ENCODE measurements at places on chromosomes 2 and 18.

- no peak for DNase-seq
These were observed 4.4 kb upstream of the SPRED2 start for GRCh38 chr2:65436824-65437221.

- no peak for DNase-seq
These were observed 50.6 kb downstream of the ALPK2 start for GRCh38 chr18:58578321-58578720.

DNA sequence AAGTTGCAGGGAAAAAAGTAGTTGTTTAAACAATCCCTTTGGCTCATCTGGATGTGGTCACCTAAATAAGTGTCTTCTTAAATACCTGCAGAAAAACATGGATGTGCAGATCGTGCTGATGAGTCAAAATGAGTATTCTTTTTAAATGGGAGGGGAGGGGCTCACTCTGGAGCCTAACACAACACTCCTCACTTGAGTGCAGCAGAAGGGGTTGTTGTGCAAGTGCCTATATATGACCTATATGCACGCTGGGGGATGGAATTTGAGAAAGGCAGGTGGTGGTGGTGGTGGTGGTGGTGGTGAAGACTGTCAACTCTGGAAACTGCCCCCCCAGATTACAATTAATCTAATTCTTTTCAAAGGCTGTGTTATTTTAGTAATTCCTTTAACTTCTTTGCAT lies 77.9 kb upstream of the FAM124B start:
- DNase-seq, result no peak

- DNase-seq, result no peak
These were observed 1140.4 kb downstream of the LRP1B start for GRCh38 chr2:140990416-140990815.

DNA sequence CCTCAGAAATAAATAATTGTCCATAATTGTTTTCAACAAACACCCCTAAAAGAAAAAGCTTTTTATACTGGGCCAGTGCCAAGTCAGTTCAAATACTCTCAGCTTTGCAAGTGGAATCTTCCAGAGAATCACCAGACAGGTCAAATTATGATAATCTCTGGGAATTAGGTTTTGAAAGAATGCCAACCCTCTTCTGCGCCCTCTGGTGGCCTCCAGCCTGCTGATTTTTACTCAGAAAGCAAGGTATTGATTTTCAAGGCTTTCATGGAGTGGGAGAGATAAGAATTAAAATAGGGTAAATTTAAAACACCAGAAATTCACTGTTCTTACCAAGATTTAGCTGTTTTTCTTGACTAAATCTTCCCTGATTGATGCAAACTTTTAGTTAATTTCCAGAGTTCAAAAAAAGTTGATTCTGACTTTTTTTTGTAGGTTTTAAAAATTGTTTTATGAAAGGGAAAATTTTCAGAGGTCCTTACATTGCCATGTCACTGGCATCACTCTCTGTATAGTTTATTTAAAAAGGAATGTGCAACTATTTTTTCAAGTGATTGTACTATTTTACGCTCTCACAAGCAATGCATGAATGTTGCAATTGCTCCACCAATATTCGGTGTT lies 282.9 kb upstream of the TNP1 start:
- DNase-seq, result no peak

DNA sequence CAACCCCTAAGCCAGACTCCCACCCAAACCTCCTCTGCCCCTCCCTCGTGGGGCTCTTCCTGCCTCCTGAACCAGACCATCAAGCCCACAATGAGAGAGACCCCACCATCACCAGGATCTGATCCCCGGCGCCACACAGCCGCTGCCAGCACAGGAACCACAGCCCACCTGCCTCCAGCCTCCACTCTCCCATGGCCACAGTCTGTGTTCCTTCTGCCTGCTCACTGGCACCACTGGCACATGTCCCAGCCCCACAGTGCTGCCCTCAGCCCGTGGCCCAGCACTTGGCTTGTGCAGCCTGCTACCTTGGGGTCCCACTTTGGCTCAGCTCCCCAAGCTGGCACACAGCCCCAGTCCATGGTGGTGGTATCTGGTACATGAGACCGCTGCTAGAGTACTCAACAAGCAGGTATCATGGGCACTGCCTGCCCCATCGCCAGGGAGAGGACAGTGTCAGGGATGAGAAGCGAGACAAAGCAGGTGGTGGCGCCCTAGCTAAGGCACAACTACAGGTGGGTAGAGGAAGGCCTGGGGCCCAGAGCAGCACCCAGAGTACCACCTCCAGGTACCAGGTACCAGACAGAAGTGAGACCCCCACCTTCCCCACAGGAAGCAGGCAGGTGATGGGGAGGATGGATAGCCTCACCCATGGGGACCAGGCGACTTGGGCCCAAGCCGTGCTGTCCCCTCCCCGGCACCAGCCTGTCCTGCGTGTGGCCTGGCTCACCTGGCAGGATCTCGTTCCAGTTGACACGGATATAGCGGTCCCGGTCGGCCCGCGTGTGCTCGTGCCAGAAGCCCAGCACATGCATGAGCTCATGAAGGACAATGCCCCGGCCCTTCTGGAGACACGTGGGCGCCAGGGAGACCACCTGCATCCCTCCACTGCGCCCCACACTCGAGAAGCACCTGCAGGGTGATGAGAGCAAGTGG lies 6.2 kb downstream of the ASTL start:
- no peak for DNase-seq

DNA sequence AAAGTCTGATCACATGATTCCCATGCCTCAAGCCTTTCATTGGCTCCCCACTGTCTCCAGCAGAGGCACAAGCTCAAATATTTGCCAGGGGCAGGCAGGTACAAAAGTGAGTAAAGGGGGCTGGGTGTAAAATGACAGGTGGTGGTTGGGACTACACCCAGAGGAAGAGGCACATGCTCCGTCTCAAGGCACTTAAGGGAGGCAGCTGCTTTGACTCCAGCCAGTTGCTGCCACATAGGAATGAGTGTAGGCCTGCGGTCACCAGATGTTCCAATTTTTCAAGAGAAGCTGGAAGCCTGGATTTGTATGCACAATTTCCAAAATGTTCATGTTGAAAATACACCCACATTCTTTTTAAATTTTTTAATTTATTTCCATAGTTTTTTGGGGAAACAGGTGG lies 164.4 kb downstream of the UPP2 start:
- DNase-seq, result no peak

DNA sequence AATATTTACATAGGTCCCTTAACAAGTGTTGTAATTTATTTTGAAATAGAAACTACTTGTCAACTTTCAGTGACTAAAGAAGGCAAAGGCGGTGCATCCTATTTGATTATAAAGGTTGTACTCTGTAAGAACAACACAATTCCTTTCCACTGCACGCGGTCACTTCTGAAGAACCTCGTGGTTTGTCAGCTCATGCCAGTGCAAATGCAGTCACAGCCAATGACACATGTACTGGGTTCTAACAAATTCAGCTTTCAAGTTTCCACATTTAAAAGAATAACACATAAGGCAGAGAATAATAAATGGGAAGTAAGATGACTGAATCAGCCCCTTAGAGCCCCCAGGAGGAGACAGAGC lies 39.7 kb downstream of the CYB5A start:
- DNase-seq, result no peak
